ENCODE measurements at places on chromosomes 4 and X.

DNA sequence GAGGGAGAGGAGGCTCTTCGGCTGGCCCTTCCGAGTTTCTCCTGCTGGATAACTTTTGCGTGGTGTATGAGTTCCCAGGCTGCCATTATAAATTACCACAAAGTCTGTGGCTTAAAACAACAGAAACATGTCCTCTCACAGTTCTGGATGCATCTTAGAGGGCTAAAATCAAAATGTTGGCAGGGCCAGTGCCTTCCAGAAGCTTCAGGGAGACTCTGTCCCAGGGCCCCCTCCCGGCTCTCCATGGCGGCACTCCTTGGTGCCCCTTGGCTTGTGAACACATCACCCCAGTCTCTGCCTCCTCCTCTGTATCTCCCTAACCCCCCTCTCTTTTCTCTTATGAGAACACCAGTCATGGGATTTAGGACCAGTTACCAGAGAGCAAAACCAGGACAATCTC, 23.3 kb upstream of the PPP2R2C start:
- no peak for DNase-seq

GRCh38 chr4:10808591-10808990, 124.0 kb upstream of the CLNK start:
- no peak for DNase-seq

- no peak for DNase-seq
These were observed 36.9 kb upstream of the MED14 start for GRCh38 chrX:40772290-40772689.

GRCh38 chrX:74490247-74490646, 69.0 kb downstream of the SLC16A2 start:
- DNase-seq = no peak

- no peak for DNase-seq
These were observed 406.2 kb upstream of the PCDH7 start for GRCh38 chr4:30314001-30314400.

GRCh38 chr4:54099748-54100574, at the start of gene GSX2:
TSS of gene GSX2 (plus strand) at chr4:54100163. CDS start at chr4:54100345, 182 bp downstream.
- no peak for DNase-seq

- DNase-seq = no peak
These were observed 5.0 kb downstream of the CXXC4 start for GRCh38 chr4:104489731-104490095.
